Stimulated activated CD4-positive, alpha-beta T cell treated with anti-CD3 and anti-CD28 coated beads, Interleukin-4, amount 100 ng/mL, for 24 hours (primary cell): ENCODE measurements at places on chromosomes 3 and 15.

GRCh38 chr3:184758056-184758455 lies 46.2 kb upstream of the MAGEF1 start:
- DNase-seq, result no peak

GRCh38 chr3:55369141-55369847 lies 117.8 kb downstream of the WNT5A start:
- no peak for DNase-seq

DNA sequence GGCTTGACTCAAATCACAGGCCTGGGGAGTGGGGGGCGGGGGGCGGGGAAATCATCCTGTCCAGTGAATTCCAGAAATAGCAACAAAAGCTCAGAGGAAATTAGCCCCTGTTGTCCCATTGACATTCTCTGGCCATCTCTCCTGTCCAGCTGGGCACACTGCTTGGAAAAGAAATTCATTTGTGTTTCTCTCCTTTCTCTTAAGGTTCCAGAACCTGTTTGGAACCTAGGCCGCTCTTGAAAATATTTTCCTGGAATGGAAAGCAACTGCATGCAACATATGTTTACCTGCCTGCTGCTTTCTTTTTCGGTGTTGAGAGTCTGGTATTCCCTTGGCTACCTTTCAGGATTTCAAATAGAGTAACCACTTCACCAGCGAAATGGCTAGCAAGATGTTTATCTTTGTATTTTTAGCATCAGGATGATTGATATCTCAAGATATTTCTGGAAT lies 169.0 kb downstream of the GHSR start:
- DNase-seq, result no peak

GRCh38 chr3:171890398-171890797 lies 47.2 kb downstream of the TMEM212 start:
- DNase-seq, result no peak

DNA sequence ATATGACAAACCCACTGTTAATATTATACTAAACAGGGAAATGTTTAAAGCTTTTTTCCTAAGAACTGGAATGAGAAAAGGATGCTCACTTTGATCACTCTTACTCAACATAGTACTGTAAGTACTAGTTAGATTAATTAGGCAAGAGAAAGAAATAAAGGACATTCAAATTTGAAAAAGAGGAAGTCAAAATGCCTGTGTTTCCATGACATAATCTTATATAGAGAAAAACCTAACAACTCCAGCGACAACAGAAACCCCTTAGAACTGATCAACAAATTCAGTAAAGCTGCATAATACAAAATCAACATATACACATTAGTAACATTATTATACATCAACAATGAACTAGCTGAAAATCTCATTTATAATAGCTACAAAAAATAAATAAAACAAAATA lies 200.6 kb upstream of the ROBO1 start:
- DNase-seq, result no peak

DNA sequence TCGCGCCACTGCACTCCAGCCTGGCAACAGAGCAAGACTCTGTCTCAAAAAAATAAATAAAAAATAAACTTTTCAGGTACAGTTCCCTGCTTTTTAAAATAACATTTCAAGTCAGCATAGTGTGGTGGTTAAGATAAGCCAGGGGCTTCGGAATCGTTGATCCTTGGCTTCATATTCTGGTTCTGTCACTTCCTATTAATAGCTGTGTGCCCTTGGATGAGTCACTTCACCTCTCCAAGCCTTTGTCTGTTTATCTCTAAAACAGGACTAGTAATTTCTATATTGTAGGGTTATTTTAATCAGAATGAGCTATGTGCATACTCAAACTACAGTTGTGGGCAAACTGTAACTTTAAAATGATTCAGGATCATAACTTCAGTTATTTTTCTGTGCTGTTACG lies 53.8 kb upstream of the SENP5 start:
- no peak for DNase-seq

- no peak for DNase-seq
Measured at GRCh38 chr3:36580716-36581115, 183.6 kb downstream of the DCLK3 start.

GRCh38 chr3:63847718-63848450 lies 15.7 kb downstream of the THOC7 start:
- DNase-seq, result no peak

DNA sequence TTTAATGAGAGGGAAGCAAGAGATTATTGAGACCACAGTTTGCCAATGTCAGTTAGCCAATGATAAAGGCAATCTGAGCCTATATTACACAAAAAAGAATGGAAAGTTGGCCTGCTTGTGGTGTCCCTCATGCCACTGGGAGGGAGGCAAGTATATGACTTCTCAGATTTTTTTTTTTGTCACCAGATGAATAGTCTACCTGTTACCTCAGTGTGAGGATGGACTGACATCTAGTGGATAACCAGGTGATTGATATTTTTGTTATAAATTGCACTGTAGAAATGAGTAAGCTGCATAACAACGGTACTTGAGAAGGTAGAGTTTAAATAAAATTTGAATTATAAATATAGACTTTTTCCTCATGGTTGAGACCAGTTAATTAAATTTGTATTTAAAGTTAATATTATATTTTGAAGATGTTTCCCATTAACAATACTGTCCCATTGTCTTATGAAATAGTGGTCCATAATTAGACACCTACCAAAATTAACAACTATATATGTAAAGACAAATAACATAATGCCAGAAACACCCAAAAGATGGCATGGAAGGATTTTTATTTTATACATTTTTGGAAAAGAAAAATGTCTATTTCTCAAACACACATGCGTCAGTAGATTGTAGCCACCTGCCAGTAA lies 237.8 kb upstream of the GADL1 start:
- peak; percentile 3 for DNase-seq

GRCh38 chr3:37580237-37580636 lies 281.4 kb upstream of the CTDSPL start:
- no peak for DNase-seq

DNA sequence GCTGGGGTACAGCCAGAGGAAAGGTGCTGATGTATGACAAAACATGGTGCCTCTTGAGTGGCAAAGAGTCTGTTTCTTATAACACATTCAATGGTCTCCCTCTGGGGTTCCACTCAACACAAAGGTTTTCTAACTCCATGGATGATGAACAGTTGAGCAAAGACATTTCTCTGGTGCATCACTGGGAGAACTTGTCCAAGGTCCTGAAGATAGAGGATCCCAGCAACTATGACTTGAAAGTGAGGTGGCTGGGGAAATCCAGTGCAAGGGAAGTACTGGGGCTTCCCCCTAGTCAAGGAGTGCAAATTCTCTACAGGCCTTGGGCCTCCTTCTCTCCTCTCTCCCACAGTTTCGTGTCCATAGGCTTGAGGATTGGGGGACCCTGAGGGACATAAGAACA lies 431.1 kb downstream of the WDR72 start:
- no peak for DNase-seq

DNA sequence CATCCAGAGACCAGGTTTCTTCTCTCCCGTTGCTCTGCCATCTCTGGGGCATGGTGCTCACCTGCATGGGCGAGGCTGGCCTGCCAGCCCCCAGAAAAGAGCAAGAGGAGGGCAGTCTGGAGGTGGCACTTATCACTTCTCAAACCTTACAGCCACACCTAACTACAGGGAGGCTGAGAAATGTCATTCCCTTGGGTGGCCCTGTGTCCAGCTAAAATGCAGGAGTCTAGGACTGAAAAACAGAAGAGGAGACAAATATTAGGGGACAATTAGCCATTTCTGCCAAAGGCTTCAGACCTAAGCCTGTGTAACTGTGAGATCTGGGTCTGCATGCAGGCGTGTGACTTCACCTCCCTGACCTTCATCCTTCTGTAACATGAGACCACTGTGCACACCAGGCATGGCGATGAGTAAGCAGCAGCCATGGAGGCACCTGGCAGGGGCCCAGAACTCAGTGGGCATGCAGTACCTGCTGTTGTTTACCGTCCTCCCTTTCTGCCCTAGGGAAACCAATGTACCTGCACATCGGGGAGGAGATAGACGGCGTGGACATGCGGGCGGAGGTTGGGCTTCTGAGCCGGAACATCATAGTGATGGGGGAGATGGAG lies 83.4 kb downstream of the MESD start:
- no peak for DNase-seq

DNA sequence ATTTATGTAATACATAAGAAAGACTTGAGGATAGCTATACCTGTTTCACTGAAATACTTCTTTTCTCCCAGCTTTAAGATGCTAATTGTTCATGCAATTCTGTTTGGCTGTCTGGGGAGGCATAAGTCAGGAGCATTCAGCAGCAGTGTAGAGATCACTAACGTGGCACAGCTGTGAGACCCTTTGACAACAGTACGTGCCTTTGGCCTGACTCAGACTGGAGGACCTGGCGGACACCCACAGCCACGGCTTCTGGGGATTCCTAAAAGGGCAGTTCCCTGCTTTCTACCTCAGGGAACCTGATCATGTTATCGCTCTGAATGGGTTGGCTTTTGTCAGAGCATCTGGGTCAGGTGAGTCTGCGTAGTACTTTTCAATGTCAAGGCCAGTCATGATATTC lies 295.0 kb upstream of the ICE2 start:
- DNase-seq, result no peak
